ENCODE measurements at places on chromosomes 6 and 20.

GRCh38 chr6:138803861-138804260 is 8.0 kb downstream of the ECT2L start:
- no peak for DNase-seq

DNA sequence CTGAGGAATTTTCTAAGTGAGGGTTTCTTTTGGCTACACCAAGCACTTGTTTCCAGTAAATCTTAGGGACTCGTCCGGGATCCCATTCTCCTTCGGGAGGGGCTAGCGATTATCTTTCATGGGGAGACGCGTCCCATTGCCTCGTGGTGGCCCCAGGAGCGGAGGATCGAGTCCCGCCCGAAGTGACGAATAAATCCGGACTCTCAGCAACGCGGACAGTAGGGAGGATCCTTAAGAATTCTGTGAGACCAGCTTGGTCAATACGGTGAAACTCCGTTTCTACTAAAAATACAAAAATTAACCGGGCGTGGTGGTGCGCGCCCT is 69.1 kb upstream of the PRSS16 start:
- DNase-seq: no peak

- DNase-seq: no peak
Observed at GRCh38 chr6:83044091-83044768, 21.4 kb downstream of the UBE3D start.

DNA sequence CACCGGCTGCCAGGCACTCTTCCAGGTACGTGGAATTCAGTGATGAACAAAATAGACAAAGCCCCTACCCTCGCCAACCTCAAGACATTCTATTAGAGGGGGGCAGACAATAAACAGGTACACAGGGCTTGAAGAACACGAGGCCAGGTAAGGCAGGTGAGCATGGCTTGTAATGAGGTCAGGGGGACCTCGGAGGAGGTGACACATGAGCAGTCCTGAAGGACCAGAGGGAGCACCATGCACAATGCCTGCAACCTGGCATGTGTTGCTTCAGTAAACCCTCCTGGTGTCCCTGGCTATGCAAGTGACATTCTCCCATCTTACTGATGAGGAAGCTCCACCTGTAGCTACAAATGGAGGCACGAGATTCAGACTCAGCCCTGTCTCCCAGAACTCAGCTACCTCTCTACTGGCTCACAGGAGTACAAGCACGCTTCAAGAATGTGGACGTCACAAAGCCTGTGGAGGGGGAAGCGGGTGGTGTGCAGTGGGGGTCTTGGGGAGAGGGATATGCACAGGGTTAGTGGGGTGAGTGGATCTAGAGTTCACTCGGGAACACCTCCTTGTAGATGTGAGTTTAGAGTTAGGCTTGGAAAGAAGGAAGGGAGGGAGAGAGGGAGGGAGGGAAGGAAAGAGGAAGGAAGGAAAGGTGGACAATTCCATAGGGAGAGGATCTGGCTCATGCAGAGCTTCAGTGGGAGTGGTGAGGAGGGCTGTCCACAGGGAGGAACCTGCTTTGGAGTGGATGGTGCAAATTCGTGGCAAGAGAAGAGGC is 7.6 kb upstream of the MAPK13 start:
- no peak for DNase-seq

DNA sequence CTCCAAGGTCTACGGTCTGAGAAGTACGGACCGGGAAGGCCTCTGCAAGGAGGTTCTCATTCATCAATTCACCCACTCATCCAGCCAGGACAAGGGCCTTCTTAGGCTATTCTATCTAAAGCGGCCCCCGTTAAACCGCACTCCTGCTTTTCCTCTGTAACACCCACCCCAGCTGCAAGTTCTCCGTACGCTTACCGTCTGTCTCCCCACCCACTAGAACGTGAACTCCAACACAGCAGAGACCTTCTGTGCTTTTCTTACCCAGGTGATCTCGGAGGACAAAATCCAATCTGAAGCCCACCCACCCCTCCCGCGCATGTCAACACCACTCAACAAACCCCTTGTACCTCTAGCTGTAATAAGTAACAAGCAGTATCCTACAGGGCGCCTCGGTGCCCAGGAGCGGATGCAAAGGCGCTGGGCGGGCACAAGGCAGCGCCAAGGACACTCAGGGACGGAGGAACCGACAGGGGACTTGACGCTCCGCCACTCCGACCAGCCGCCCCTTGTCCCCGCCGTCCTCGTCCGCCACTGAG is 351 bp downstream of the AURKA start:
- no peak for DNase-seq

- no peak for DNase-seq
Observed at GRCh38 chr6:147023148-147023547, 181.1 kb upstream of the STXBP5 start.

- DNase-seq: no peak
Observed at GRCh38 chr6:5626727-5627426, 365.6 kb downstream of the FARS2 start.

DNA sequence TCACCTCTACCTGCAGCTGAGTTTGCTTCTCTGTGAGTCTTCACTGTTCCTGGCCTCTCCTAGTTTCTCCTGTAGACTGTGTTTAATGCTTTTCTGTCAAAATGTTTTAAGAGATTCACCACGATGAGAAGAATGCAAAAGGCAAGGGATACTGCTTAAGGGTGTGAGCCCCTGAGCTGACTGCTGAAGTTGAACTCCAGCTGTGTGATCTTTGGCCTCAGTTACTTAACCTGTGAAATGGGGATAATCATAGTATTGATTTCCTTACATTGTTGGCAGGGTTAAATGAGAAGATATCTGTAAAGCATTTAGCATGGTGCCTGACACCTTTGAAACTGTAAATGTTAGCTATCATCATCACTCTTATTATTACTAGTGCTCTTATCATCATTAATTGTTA is 230.2 kb upstream of the MYLIP start:
- no peak for DNase-seq

DNA sequence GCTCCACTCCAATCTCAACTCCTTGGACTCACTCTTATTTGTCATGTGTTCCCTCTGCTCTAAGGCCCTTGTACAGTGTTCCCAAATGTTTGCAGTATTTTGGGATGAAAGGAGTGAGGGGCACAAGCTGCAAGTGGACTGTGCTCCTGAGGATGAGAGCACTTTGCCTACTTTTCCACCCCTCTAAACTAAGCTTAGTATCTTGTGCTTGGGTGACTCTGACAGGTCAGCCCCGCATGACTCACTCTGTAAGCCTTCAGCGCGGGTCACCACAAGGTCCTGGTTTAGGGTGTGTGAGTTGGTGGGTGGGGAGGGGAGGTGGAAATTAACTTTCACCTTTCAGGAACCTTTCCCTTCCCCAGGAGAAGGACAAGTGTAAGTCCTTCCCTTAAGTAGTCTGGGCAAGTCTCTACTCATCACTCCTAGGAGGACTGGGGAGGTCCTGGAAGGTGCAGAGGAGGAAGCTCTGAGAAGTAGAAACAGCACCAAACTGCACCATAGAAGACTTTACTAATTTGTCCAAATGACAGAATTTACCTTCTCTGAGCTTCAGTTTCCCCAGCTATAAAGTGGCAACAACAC is 68.8 kb upstream of the EPB41L1 start:
- no peak for DNase-seq

DNA sequence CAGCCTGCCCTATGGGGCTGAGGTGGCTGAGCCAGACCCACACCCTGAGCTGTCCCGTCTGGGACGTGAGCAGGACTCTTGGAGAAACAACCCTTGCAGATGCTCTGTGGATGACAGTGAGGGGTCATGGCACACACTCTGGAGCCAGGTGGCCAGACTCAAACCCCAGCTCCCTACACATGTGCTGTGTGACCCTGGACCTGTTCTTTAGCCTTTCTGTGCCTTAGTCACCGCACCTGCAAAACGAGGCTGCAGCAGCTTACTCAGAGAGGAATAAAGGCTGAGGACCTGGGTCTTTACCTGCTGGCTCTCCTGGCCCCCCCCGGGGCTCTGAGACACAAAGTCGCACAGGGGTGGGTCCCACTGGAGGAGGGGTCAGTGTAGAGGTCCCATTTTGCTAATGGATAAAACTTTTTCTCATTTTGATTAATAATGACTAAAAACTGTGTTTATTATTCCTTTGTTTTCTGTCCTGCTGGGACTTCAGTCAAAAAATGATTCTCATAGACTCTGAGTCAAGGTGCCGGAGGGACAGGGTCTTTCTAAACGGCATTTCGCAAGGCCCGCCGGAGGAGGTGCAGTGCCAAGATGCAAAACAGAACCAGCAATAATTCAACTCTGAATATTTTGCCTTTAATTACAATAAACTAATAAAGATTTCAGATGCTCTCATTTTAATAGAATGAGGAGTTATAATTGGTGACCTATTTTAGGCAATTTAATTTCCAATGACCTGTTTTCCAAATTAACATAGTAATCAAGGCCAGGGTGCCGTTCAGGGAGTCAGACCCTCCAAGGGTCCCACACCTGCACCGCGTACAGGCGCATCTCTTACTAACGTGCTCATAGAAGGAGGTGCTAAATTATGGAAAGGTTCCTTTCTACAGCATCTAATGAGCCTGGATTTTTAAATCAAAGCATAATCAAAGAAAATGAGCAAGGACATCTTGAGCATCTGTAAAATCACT is 62.4 kb downstream of the YTHDF1 start:
- DNase-seq: no peak

GRCh38 chr6:36028088-36028876 is 674 bp downstream of the MAPK14 start:
- DNase-seq: peak; percentile 26

DNA sequence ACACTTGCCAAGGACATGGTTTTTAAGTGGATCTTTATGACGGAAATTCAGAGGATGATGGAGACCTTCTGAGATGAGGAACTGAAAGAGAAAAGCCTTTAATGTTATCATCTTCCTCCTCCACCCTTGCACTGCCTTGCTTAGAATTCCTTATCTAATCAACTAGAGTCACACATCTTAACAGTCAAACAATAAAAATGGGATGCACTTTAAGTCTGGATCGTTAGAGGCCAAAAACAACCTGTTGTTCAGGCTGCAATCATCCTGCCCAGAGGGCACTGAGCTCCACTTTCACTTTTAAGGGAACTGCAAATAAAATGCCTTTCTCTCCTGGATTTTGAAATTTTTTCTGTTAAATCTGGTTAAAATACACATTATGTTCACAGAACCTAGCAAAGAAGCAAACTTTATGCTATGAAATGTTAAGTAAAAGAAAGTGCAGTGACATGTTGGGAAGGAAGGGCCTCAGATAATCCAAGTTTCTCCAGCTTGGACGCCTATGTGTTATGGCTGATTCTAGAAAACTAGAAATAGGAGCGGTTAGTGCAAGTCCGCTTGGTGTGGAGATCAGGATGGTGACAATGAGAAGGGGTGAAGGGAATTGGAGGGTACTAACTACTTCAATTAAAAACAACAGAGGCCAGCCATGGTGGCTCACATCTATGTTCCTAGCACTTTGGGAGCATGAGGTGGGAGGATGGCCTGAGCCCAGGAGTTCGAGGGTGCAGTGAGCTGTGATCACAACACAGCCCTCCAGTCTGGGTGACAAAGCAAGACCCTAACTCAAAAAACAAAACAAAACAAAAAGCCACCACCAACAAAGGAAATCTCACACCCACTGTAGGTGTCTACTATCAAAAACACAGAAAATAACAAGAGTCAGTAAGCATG is 66.4 kb upstream of the KIF13A start:
- no peak for DNase-seq

GRCh38 chr6:25369036-25369432 is 89.9 kb downstream of the CARMIL1 start:
- no peak for DNase-seq

DNA sequence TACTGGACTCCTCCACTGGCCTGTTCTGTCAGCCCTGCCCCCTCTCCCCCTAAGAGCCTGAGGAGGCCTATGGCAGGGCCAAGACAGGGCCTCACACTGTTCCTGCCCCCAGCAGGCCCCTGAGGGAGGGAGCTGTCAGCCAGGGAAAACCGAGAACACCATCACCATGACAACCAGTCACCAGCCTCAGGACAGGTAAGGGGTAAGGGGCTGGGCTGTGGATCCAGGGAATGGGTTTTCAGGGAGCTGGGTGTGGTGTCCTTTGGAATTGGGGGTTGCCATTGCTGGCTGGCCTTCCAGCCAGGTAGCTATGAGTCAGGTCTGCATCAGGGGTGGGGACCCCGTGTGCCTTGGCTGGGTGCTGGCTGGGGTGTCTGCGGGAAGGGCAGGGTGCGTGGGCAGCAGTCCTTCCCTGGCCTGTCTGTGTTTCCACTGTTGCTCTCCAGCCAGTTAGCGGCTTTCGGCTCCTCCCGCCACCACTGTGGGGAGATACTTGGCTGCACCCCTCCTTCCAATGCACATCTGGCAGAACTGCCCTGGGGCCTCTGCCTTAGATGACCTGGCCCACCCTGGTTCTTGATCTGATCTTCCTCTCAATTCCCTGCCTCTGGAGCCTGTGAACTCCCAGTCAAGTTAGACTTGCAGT is 3.9 kb downstream of the SLC29A1 start:
- no peak for DNase-seq

GRCh38 chr6:90469906-90470305 is 117.0 kb downstream of the MAP3K7 start:
- DNase-seq: no peak

GRCh38 chr6:22149501-22150367 is 147.1 kb downstream of the PRL start:
- no peak for DNase-seq

- DNase-seq: no peak
Observed at GRCh38 chr6:55980627-55981211, 105.3 kb upstream of the BMP5 start.

DNA sequence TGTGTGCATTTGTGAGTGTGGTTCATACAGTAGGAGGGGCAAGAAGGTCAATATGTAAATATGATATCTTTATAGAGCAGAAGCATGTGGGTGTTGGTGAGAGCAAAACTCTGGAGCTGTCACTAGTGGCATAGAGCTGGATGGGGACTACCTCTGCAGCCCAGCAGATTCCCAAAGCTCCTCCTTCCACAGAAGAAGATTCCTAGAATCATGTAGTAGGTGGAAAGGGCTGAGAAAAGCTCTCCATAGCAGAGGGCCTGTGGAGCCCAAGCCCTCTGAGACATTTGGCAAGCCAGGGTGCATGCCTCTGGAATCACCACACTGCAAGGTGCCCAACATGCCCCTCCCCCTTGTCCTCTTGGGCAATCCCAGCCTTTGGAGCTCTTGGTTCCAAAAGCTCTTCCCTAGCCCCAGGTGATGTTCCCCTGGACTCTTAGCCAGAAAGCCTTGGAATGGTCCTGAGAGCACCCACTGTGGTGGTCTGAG is 233.2 kb downstream of the LRFN2 start:
- DNase-seq: no peak

GRCh38 chr6:145312481-145312880 is 422.8 kb downstream of the EPM2A start:
- no peak for DNase-seq

DNA sequence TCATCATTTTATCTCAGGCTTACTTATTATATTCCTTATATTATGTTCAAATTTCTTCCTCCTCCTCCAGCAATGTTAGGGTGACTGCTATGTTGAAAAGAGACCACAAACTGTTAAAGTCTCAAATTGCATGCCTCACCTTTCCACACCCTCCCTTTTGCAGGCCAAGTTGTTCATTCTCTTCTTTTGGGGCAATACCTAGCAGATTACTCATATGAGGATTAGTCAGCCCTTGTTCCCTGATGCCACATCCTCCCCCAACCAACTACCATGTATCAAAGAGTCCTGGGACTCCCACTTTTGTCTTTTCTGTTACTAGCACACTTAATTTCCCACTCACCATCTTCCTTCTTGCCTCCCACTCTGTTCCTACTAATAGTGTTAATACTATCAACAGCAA is 434.7 kb downstream of the BCKDHB start:
- no peak for DNase-seq

- no peak for DNase-seq
Observed at GRCh38 chr6:47159763-47160162, 117.6 kb upstream of the ADGRF1 start.

- DNase-seq: no peak
Observed at GRCh38 chr6:125667326-125667725, 82.1 kb upstream of the HEY2 start.

- DNase-seq: no peak
Observed at GRCh38 chr6:70099732-70100131, 203.2 kb downstream of the COL9A1 start.

All from stimulated activated CD4-positive, alpha-beta T cell treated with anti-CD3 and anti-CD28 coated beads, TNF-alpha, amount 100 ng/mL, for 4 hours (primary cell).